ENCODE measurements at places on chromosomes 7 and 10. TPM values are rescaled to one million over a fixed set of nuclear protein-coding genes. Genes with fewer than 3 reads are reported as not detected.

DNA sequence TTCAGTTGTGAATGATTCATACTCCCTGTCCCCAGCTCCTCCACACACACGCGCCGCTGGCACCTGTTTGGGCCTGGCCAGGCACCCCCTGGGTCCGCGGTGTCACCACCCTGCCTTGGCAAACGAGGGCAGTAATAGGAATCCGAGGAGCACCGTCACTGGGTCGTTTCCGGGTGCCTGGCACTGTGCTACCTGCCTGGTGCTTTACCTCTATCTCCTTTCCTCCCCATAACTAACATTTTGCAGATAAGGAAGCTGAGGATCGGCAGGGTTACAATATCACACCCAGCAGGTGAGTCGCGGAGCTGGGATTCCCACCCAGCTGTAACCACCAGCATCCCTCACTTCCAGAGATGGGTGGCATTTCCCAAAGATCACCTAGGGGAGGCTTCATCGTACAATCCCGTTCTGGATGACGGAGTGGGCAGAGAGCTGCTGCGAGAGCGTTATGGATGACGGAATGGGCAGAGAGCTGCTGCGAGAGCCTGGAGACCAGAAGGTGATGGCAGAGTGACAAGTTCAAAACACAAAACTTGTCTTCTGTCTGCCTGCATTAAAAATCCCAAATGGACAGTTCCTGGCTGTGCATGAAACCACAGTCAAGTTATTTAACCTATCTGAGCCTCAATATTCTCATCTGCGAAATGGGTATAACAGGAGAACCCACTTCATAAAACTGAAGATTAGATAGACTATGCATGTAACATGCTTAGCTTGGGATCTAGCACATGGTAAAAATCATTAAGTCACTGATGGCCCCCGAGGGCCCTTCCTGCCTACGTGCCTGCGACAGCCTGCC is 1.1 kb upstream of the HSPA12A start:
- no peaks in the 10 kb centered on the region for H3K36me3 ChIP-seq
- H3K27me3 ChIP-seq: peaks cover 17% of the 10 kb centered on the region
- H3K27ac ChIP-seq: peak overlapping the region; percentile 94
- no peak for DNase-seq
- peaks cover 11% of the 10 kb centered on the region for H3K4me1 ChIP-seq
- peak overlapping the region; percentile 81 for H3K4me3 ChIP-seq

DNA sequence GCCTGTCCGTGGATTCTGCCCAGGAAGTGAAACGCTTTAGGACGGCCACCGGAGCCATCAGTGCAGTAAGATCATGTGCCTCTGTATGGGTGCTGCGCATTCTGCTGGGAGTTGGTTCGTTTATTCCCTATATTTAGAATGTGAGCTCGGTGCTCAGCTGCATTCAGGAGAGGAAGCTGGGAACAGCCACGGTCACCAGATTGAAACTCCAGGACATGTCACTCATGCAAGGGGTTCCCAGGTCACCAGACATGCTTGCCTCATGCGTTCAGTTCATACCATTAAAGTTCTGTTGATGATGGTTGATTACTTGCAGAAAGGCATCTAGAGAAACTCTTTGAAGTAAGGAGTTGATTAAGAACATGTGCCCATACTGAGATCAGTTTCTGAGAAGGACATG is 78.1 kb downstream of the TRRAP start:
- peaks cover 90% of the 10 kb centered on the region for H3K36me3 ChIP-seq
- H3K4me1 ChIP-seq: no peaks in the 10 kb centered on the region
- H3K27ac ChIP-seq: no peak overlapping the region
- no peaks in the 10 kb centered on the region for H3K27me3 ChIP-seq

DNA sequence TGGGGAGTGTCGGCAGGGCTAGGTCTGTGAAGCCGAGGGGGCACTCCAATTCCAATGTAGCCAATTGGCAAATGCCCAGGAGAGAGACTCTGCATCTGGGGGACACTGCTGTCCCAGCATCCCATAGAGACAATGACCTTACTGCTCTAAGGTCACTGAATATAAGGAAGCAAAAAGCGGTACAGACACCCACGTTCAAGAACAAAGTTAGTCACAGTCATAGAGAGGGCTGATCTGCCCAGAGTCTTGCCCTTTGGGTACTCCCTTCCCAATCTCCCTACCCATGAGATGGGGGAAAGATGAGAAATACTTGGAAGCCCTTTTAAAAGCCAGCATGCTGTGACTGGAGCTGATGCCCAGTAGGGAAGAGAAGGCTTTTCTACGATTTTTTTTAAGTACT is 76.3 kb upstream of the GSDME start:
- H3K27me3 ChIP-seq: no peaks in the 10 kb centered on the region
- no peak overlapping the region for H3K4me3 ChIP-seq

DNA sequence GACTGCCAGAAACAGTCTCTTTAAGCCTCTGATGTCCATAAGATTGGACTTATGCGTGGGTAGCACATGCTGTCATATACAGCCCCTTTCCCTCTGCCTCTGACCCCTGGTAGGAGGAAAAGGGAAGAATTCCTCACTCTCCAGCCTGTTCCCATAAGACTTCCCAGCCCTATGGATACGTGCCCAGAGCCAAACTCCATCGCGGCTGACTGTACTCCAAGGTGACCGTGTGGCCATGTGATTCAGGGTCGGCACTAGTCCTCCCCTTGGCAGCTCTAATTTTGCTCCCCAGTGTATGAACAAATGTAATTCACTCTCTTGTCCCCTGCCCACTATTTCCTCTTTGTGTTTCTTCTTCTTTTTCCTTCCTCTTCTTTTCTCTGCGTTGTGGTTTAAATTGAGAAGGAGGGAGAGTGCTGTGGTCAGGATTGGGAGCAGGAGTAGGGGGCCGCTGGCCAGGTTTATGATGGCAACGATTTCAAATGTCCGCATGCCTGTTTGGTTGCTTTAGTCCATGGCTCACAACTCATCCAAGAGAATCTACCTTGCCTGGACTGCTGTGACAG is 43.8 kb downstream of the PRLHR start:
- H3K4me3 ChIP-seq: no peak overlapping the region
- no peaks in the 10 kb centered on the region for H3K36me3 ChIP-seq
- no peaks in the 10 kb centered on the region for H3K4me1 ChIP-seq
- no peak for DNase-seq
- H3K27me3 ChIP-seq: peaks cover 27% of the 10 kb centered on the region
- H3K27ac ChIP-seq: no peak overlapping the region

DNA sequence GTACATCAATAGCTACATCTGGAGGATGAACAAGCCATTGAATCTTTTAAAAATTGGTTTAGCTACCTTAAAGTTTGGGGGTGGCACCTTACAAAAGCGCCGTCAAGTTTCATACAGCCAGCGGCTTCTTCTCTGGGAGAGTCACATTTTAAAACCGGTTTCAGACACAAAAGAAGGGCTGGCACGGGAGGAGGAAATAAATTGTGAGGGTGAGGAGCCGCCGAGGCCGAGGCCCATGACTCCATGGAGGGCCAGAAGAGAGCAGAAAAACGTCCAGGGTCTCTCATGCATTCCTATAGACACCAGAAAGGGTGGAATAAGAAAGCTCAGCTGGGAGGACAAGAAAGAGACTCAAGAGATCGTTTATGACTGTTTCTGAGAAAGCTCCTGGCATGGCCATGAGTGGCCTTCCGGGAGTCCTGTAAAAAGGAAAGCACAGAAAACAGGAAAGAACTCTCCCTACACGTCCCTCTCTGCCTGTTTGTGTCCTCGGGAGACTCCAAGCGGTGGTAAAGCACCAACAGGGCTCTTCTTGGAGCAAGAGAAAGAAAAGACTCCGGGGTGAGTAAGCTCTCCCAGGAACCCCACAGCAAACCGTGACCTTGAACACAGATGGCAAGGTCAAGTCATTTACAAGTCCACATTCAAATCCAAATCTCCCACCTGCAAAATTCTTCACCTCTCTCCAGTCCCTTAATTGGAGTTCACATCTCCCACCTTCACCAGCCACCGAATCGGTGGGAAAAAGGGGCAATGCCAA is 1.8 kb downstream of the FRAT2 start:
- peak overlapping the region; percentile 98 for H3K27ac ChIP-seq
- peaks cover 77% of the 10 kb centered on the region for H3K4me1 ChIP-seq
- H3K36me3 ChIP-seq: no peaks in the 10 kb centered on the region
- DNase-seq: peak; percentile 59

DNA sequence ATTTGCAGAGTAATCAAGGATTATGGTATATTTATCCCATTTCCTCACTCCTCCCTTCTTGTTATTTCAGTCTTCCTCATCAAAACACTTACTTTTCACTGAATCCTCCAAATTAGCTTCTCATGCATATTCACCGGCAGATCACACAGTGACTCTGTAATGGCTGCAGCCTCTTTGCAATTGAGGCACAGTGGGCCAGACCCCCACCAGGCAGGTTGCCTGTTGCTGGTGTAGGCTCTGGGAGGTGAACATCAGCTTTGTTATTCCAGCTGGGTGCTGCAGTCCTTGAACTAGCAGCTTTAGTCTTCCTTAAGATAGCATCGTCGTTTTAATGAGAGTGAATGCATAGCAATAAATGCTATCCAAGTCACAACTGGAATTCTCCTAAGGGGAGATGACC is 449.3 kb downstream of the CNTNAP2 start:
- no peaks in the 10 kb centered on the region for H3K36me3 ChIP-seq
- H3K4me1 ChIP-seq: no peaks in the 10 kb centered on the region
- no peak overlapping the region for H3K27ac ChIP-seq
- no peaks in the 10 kb centered on the region for H3K27me3 ChIP-seq

GRCh38 chr7:128270826-128271272 is 29.8 kb downstream of the LEP start:
- H3K27ac ChIP-seq: no peak overlapping the region
- no peaks in the 10 kb centered on the region for H3K4me1 ChIP-seq
- no peaks in the 10 kb centered on the region for H3K36me3 ChIP-seq
- no peak for DNase-seq
- H3K27me3 ChIP-seq: peaks cover 37% of the 10 kb centered on the region

- DNase-seq: no peak
- no peaks in the 10 kb centered on the region for H3K27me3 ChIP-seq
- no peaks in the 10 kb centered on the region for H3K36me3 ChIP-seq
- no peaks in the 10 kb centered on the region for H3K4me1 ChIP-seq
- no peak overlapping the region for H3K27ac ChIP-seq
These were observed 38.2 kb upstream of the SLC26A4 start for GRCh38 chr7:107622429-107622828.

DNA sequence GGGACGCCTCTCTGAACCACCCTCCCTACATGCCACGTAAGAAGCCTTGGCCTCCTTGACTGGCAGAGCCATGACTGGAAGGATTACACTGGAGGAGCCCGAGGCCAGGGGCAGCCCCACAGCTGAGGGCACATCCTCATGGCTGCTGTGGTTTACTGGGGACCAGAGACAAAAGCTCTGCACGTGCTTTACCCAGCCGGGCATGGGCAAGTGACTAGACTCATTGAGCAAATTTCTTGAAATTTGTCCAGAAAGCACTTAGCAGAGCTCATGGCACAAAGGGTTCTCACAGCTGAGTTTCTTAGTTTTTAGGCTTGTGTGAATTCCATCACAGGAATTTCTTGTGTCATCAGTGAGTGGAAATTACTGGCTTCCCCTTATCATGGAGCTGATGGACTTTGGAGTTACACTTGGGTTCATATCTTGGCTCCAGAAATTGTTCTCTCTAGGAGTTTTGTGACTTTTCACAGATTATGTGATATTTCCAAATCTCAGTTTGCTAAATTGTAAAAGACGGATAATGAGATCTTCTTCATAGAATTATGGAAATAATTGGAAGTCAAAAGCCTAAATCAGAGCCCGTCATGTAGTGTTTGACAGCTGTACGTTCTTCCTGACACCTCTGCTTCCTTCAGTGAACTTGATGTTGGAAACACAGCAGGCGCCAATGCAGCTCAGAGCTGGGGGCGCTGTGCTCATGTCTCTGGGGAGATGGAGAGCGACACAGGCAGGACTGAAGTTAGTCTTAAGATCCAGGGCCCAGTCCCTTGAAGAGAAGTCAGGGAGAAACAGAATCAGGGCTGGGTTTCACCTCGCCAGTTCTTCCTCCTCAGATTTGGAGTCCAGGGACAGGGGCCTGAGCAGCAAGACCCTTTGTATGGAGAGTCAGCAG is 47.7 kb upstream of the MGAM2 start:
- no peak overlapping the region for H3K4me3 ChIP-seq
- no peaks in the 10 kb centered on the region for H3K36me3 ChIP-seq
- H3K27ac ChIP-seq: no peak overlapping the region
- no peaks in the 10 kb centered on the region for H3K27me3 ChIP-seq

DNA sequence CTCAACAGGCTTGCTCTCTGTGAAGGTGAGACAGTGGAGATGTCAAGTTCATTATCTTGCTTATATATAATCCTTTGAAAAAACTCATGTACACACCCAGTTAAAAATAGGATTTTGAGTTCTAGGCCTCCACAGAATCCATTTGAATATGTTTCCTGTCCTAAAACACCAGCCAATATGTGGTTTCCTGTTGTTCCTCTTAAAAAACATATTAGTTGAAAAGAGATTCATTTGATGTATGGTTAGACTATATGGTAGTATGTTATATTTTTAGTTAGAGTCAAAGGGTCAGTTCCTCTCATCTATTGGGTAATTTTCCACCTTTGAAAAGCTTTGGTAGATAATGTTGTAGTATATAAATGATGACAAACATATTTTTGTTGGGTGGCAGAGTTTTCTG is 16.0 kb downstream of the PPP1R9A start:
- DNase-seq: no peak
- H3K27ac ChIP-seq: no peak overlapping the region
- no peaks in the 10 kb centered on the region for H3K27me3 ChIP-seq
- H3K4me1 ChIP-seq: no peaks in the 10 kb centered on the region

DNA sequence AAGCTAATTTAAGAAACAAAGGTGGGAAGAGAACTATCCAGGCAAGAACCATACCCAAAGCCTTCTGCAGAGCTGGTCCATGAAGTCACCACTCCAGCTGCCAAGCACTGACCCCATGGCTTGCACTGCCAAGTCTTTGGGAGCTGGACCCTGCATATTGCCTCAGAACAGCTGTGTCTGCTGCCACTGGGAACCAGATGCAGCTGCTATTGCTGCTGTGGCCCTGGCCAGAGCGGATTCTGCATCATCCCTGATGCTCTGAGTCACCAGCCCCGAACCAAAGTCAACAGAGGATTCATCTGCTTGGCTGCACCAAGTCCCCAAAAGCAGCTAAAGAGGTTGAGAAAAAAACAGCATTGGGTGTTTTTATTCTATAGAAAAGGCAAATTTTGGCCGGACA is 39.2 kb upstream of the GSAP start:
- H3K36me3 ChIP-seq: no peaks in the 10 kb centered on the region
- no peak for DNase-seq
- H3K27ac ChIP-seq: no peak overlapping the region
- no peaks in the 10 kb centered on the region for H3K27me3 ChIP-seq
- H3K4me1 ChIP-seq: peaks cover 5% of the 10 kb centered on the region

GRCh38 chr10:15426558-15426957 is 55.5 kb upstream of the FAM171A1 start:
- no peak for DNase-seq
- H3K4me3 ChIP-seq: no peak overlapping the region
- no peaks in the 10 kb centered on the region for H3K4me1 ChIP-seq
- H3K36me3 ChIP-seq: no peaks in the 10 kb centered on the region
- H3K27ac ChIP-seq: no peak overlapping the region

DNA sequence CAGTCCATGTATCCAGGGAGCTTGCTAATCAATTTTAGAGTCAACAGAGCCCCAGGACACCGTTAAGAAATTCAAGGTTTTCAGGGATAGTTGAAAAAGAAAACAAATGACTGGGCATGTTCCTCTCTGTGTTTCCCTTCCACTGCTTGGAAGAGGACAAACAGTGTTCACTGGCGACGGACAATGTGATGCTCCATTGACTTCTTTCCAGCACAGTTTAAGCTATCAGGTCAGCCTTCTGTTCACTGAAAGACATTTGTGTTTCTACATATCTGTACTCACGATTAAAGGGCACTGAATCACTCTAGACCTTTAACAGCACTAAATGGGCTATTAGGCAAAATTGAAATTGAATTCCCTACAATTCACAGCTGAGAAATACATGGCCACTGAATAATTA is 123.6 kb downstream of the RNLS start:
- H3K4me3 ChIP-seq: no peak overlapping the region
- DNase-seq: no peak
- H3K27ac ChIP-seq: no peak overlapping the region
- H3K36me3 ChIP-seq: no peaks in the 10 kb centered on the region
- H3K4me1 ChIP-seq: no peaks in the 10 kb centered on the region

Gene PTF1A
- not detected for total RNA-seq

Gene ENTPD1
- 16.0 TPM for total RNA-seq

All from transverse colon (tissue), 4 donors.